ENCODE measurements at places on chromosomes 4 and X. TPM values are rescaled to one million over a fixed set of nuclear protein-coding genes. Genes with fewer than 3 reads are reported as not detected.

ANTXR2 gene
- 72.7 TPM for total RNA-seq

- no peak for DNase-seq
Measured at GRCh38 chrX:42837101-42837726, 59.3 kb upstream of the PPP1R2C start.

DNA sequence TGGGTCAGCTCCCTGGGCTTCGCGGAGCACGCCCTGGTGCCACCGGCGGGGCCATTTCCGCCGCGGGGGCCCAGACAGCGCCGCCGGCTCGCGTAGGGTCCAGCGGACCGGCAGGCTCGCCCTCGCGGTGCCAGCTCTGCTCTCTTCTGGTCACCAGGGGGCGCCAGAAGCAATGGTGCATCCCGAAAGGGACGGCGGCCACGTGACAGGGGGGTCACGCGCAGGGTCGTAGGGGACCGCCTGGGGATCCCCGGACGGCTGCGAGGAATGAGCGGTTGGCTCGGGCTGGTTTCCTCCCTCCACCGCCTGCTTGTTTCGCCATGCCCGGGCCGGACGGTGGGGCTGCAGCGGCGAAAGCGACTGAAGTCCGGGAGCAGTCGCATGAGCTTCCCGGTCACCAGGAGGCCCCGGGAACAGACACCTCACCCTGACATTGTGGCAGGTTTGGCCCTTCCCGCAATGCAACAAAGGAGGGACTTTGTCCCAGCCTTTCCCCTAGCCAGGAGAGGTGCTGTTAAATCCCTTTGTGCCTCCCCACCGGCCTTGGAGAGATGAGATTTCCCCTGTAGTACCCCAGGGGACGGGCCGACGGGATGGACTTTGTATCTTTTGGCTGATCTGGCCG, 15.8 kb downstream of the ZCCHC12 start:
- peak; percentile 3 for DNase-seq

DNA sequence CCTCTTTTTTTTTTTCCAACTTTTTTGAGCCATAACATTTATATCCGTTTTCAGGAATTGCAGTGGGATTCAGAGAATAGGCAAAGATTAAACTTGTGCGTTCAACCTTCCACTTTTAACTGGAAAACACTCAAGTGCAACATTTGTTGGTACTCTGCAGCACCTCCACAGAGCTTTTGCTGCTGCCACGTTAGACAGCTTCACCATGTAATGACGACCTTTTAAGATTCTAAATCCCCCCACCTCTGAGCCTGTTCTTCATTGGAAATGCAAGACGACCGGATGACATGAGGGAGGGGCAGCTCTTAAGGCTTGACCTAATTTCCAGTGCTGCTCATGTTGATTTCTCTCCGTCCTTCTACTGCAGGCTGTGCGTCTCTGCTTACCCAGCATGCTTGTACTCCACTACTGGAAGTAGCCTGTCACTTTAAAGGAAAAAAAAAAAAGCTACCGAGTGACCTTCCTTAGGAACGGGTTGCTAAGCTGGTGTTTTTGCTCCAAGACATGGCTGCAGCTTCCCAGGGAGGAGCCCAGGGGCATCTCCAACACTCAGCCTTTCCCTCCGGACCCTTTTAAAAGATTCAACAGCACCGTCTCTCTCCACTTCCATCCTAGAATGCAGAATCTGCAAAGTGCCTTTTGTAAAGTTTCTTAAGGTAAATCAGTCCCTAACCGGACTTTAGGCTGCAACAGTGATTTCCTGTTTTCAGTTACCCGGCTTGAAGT, at the start of gene CC2D2A:
Gene CC2D2A (plus strand): TSS at position 481 of the 726 bp plus-strand sequence. CDS start 6,051 bp downstream, outside the sequence.
- peak; percentile 74 for DNase-seq

- no peak for DNase-seq
Measured at GRCh38 chr4:3417448-3417847, 24.3 kb upstream of the HGFAC start.

GRCh38 chrX:113275804-113276203, 435.2 kb upstream of the AMOT start:
- no peak for DNase-seq

DNA sequence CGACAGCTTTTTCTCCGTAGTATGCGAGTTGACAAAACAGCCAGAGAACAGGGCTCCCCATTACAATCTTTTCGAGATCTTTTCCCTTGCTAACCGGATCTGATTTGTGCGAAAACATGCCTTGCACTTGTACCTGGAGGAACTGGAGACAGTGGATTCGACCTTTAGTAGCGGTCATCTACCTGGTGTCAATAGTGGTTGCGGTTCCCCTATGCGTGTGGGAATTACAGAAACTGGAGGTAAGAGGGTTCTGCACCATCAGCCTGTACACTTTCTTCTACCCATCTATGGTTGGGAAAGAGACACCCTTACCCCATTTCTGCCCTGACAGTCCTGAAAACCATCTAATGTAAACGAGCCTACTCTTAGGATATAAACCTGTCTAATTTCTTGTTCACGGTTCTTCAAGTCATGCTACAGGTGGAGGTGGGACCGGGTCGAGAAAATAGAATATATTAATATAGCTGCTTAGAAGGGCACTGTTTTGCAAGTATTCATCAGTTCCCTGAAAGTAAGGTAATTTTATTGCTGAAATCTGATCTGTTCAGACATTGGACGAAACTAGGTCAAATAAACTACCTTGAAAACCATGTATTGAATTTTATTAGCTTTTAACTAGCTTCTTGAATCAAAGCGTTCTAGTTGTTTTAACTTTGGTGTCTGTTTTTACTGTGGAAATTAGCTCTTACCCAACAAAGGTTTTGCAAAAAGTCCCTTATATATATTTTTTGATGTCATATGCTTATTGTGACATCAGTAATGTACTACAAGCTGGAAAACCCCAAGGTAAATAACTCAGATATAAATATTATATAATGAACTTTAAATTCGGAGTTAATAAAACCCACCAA, 869 bp downstream of the TMEM184C start:
- no peak for DNase-seq

DNA sequence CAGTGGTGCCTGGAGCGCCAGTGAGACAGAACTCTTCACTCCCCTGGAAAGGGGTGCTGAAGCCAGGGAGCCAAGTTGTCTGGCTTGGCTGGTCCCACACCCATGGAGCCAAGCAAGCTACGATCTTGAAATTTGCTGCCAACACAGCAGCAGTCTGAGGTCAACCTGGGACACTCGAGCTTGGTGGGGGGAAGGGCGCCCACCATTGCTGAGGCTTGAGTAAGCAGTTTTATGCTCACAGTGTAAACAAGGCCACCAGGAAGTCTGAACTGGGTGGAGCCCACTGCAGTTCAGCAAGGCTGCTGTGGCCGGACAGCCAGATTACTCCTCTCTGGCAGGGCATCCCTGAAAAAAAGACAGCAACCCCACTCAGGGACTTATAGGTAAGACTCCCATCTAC, 149.5 kb downstream of the EDA2R start:
- peak; percentile 25 for DNase-seq

DNA sequence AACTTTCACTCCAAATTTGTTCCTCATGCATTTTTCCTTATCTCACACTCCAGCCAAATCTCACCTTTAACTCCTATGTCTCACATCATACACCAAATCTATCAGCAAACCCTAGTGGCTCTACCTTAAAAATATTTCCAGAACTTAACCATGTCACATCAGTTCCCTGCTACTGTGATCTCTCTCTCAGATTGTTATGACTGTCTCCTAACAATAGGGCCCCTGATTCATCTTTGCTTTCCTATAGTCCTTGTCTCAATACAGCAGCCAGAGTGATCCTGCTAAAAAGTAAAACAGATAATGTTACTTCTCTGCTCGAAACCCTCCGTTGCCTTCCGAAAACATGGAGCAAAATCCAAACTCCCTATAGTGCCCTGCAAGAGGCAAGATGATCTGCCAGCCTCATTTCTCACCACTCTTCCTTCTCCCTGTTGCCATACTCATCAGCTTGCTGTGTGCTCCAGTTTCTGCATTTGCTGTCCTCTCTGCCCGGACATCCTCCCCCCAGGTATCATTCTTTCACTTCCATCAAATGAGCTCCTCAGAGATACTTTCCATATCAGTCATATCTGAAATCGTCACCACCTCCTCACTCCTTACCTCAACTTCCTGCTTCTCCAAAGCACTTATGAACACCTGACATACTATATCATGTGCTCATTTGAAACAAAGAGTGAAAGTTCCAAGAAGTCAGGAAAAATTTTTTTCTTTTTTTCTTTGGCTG, 293.4 kb upstream of the NR3C2 start:
- peak; percentile 32 for DNase-seq

PITX2 gene
- 7.1 TPM for total RNA-seq

DNA sequence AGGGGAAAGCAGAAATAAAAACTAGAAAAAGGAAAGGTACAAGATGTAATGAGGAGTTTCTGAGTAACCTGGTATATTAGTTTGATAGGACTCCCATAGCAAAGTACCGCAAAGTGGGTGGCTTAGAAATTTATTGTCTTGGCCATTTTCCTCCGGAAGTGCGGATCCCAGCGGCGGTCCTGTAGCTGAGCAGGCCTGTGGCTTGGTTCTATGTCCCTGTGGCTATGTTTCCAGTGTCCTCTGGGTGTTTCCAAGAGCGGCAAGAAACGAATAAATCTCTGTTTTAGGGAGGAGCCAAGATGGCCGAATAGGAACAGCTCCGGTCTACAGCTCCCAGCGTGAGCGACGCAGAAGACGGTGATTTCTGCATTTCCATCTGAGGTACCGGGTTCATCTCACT, 44.0 kb upstream of the LDB2 start:
- DNase-seq, result no peak

DNA sequence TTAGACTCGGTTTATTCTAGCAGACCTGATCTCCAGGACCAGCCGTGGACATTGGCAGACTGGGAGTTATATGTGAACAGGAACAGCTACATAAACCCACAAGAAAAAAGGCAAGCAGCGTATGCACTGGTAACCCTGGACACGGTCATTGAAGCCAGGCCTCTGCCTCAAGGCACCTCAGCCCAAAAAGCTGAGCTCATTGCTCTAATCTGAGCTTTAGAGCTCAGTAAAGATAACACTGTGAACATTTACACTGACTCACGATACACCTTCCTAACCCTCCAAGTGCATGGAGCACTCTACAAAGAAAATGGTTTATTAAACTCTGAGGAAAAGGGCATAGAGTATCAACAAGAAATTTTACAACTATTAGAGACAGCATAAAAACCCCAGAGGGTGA, 148.9 kb upstream of the FGF16 start:
- DNase-seq, result no peak

ODAPH gene
- total RNA-seq, result not detected

CNKSR2 gene
- 8.6 TPM for total RNA-seq

DNA sequence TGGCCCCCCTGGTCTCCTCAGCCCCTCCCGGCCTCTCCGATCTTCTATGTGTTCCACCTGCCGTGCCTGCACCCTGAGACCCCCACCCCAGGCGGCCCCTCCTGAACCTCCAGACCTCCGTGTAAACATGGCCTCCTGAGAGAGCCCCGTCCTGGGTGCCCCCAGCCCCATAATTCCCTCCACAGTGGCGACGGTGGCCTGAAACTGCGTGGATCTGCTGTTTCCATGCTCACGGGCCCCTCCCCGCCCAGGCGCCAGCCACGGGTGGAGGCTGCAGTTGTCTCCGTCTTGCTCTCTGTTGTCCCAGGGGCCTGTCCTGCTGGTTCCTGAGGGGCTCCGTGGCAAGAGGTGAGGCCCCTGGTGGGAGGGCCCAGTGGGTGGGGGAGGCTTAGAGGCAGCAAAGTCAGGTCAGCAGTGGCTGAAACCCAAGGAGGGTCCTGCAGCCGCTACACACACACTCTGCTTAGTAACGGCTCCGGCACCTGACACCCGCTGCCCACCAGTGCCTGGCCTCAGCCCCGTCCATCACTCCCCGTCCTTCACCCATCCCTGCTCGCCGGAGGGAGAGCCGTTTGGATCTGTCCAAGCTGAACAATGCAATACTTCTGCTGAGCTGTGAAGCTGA, 75.8 kb downstream of the FAM53A start:
- no peak for DNase-seq

STATH gene
- not detected for total RNA-seq

- no peak for DNase-seq
Measured at GRCh38 chrX:11426712-11427452, 133.7 kb downstream of the AMELX start.

DNA sequence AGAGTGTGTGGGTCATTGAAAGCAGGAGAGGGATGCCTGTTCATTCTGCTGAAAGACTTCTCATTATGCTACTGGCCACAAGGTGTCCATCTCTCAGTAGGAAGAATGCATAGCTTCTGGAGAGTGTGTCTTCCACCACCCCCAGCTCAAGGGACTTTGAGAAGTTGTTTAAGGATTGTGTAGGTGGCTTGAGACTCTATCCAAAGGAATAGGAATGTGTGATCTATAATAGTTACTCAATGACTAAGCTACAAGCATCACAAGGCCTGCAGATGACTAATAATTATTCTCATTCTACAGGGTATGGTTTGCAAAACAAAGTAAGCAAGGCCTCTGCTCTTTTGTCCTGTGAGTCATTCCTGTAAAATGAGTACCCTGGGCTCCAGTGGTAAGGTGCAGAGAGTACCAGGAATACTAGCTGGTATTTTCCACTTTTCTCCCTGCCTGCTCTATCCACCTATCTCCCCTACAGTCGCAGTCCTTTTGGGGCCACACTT, 279.8 kb upstream of the BOD1L1 start:
- DNase-seq, result peak; percentile 100

DNA sequence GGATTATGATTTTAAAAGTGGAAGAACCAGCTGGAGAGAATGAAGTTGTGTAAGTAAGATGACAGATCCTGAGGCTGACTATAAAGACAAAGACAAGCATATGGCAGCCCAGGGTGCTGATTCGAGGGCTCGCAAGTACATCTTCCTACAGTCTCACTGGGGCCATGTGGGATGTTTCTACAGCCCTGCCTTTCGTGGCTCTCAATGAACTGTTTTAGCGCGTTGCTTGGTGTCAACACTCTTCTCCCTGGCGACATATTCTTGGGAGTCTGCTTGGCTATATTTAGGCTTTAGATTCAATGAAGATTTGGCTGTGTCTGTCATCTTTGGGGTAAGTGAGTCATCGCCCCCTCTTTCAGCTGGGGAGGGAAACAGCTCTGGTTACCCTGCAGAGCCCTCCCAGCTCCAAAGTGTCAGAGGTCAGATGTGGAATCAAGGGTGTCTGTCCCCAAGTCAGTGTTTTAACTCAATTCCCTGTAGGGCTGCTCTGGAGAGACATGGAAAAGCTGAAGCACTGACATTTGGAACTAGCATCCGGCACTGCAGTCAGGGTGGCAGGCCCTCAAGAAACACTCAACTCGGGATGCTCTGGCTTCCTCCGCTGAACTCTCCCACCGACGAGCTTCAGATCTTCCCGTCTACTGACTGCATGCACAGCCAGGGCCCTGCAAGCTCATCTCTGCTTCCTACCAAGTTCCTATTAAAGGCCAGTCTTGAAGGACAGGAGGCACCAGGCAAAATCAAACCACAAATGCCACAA, 65.7 kb downstream of the GATB start:
- peak; percentile 4 for DNase-seq

PGM2 gene
- 104 TPM for total RNA-seq

ARHGAP10 gene
- total RNA-seq, result 19.1 TPM

- no peak for DNase-seq
Measured at GRCh38 chr4:100826067-100826466, 308.2 kb upstream of the EMCN start.

- peak; percentile 79 for DNase-seq
Measured at GRCh38 chr4:87220094-87220822, at the start of gene KLHL8. Gene KLHL8 (minus strand): TSS chr4:87220618. CDS start chr4:87195539, 25,079 bp downstream.

DNA sequence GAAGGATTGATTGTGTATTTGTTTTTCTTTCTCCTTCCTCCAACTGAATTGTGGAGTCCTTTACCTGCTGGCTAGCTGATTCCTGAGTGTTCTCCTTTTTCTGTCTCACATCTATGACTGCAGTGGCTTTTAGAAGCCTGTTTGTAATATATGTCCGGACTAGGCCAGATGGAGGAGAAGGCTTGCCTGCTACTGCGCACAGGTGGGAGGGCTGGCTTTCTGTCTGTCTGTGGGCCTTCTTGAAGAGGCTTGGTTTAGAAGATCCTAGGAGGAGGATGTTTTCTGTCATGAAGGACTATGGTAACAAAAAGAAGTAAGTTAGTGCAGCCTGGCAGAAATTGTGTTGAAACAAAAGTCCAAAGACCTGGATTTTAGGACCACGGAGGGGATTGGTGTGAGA, 8.5 kb downstream of the PPP1R3F start:
- no peak for DNase-seq
